ENCODE measurements at places on chromosomes 16 and 17. TPM values are rescaled to one million over a fixed set of nuclear protein-coding genes. Genes with fewer than 3 reads are reported as not detected.
A peak's percentile ranks its signal among the peaks of the same experiment; 100 is the strongest.

Gene TLCD2
- total RNA-seq, result 4.3 TPM

Gene HOXB1
- not detected for total RNA-seq

Gene STH
- total RNA-seq, result not detected

Gene DOC2A
- 0.94 TPM for total RNA-seq

Gene SCIMP
- not detected for total RNA-seq

Gene ITGAX
- 0.11 TPM for total RNA-seq

Gene TBCD
- total RNA-seq, result 72.6 TPM

Gene TEKT1
- not detected for total RNA-seq

Gene CDH5
- total RNA-seq, result 62.8 TPM

Gene EPOP
- total RNA-seq, result 0.27 TPM

DNA sequence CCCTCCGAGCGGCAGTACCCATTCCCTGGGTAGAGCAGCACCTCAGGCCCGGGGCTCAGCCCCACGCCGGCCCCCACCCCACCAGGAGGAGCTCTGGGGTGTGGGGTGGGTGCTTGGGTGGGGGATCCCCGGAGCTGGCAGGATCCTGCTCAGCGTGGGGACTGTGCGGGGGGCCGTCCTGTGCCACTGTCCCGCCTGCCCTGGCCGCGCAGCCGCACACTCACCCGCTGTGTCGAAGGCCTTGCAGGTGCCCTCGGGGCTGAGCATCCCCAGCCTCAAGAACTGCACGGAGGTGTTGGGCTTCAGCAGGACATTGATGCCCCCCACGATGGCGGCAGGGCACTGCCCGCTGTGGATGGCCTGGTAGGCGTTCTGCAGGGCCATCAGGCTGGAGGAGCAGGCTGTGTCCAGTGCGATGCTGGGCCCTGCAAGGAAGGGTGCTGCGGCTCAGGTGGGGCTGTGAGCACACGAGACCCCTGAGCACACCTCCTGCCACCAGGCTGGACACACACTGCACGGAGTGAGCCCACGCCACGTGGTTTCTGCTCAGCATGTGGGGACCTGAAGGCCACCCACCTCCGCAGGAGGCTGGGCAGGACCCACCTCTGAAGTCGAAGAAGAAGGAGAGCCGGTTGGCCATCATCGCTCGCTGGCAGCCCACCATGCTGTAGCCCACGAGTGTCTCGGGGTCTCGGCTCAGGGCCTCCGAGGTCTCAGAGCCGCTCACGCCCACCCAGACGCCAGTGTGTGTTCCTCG, 4.9 kb downstream of the FASN start:
- DNase-seq, result no peak

DNA sequence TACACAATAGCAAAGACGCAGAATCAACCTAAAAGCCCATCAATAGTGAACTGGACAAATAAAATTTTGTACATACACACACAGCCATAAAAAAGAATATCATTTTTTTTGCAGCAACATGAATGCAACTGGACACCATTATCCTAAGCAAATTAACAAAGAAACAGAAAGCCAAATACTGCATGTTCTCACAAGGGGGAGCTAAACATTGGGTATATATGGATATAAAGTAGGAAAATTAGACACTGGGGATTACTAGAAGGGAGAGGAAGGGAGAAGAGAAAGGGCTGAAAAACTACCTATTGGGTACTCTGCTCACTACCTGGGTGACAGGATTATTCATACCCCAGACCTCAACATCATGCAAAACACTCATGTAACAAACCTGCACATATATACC, 28.2 kb downstream of the ADAMTS18 start:
- DNase-seq, result no peak

- no peak for DNase-seq
Measured at GRCh38 chr16:85778873-85779272, 20.5 kb downstream of the EMC8 start.

DNA sequence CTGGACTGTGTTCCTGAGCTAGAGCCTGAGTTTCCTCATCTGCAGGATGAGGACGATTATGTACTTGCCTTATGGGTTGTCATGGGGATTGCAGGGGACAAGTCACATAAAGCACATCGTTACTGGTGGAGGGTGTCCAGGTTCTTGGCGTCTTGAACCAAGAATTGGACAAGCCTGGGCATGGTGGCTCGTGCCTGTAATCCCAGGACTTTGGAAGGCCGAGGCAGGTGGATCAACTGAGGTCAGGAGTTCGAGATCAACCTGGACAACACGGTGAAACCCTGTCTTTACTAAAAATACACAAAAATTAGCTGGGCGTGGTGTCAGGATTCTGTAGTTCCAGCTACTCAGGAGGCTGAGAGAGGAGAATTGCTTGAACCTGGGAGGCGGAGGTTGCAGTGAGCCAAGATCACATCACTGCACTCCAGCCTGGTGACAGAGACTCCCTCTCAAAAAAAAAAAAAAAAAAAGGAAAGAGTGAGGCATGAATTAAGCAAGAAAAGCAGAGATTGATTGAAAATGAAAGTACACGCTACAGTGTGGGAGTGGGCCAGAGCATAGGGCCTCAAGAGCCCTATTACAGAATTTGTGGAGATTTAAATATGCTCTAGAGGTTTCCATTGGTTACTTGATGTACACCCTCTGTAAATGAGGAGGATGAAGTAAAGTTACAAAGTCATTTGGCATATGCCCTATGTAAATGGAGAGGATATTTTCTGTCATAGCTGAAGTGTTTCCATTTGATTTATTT, 30.7 kb downstream of the ADGRG5 start:
- DNase-seq, result no peak

- DNase-seq, result no peak
Measured at GRCh38 chr16:72590151-72590937, 418.4 kb upstream of the PMFBP1 start.

DNA sequence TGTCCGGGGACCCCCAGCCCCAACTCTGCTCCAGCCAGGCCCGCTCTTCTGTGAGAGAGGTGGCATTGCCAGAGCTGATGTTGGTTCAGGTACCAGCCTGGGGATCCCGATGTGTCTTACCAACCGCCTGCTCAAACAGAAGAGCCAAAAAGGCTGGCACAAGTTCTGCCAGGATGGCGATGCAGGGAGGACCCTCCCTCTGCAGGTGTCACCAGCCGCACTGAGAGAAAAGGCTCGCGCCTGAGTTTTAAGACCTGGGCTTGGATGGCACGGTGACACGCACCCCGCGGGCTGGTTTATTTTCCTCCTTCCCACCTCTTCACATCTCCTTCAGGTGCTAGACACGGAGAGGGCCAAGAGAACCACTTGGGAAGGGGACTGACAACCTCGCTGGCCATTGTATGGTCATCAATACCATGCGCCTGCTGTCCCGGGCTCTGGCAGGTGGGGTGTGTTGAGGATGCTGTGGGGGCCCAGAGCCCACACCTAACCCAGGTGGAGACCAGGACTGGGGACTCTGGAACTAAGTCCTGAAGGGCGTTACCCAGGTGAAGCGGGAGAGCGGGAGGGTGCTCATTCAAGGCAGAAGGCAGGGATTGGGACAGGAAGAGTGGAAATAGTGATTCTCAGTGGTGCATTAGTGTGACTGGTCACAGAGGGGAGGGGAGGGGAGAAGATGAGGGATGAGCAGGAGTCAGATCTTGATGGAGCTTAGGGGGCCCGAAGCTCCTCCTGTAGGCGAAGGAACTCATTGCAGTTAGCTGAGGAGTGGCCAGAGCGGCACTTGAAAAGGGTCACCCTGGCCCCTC, 16.3 kb downstream of the FOXJ1 start:
- DNase-seq, result no peak

GRCh38 chr16:48347980-48348379, 37.2 kb downstream of the SIAH1 start:
- DNase-seq, result no peak

GRCh38 chr17:70776441-70776840, 607.1 kb downstream of the KCNJ2 start:
- DNase-seq, result no peak

- DNase-seq, result no peak
Measured at GRCh38 chr16:31352376-31353115, 2.4 kb upstream of the ITGAX start.

- no peak for DNase-seq
Measured at GRCh38 chr16:71635632-71636031, 9.6 kb downstream of the MARVELD3 start.

- no peak for DNase-seq
Measured at GRCh38 chr16:87604634-87605111, 2.4 kb downstream of the JPH3 start.

GRCh38 chr17:1197781-1198490, 18.2 kb upstream of the ABR start:
- peak; percentile 49 for DNase-seq

DNA sequence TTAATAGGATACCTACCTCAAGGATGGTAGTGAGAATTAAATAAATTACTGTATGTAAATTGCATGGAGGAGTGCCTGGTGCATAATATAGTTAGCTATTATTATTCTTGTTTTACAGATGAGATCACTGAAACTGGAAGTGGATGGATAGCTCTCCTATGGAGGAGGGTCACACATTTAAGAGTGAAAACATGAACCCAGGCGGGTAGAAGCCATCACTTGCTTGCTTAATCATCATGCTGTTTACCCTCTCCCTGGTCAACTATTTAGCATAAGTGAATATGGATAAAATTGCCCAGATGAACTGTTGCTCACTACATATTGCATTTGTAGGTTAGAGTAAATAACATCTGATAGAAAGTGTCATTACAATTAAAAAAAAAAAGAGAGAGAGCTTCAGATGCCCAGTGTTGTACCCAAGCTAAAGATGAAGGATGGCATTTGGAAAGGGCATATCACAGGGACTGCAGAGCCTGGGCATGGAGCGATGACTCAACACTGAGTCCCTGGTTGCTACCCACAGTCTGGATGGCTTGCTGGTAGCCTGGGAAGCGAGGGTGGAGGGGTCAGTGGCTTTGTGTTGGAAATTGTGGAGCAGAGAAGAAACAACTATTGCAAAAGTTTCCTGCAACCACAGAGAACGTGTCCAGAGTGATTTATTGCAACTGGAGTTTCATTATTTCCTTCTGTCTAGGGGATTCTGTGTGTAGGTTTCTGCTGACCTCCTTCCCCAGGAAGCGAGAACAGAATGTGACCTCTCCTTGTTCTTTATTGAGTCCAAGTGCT, 414.4 kb downstream of the SHISA9 start:
- DNase-seq, result no peak

GRCh38 chr17:29180034-29180787, at the start of gene MYO18A:
Gene MYO18A (minus strand): TSS chr17:29180398. CDS start chr17:29166940, 13,458 bp downstream.
- DNase-seq, result peak; percentile 77

- peak; percentile 82 for DNase-seq
Measured at GRCh38 chr17:77478899-77479298, 338.1 kb downstream of the SEC14L1 start.
